ENCODE measurements at places on chromosomes 4 and X.

DNA sequence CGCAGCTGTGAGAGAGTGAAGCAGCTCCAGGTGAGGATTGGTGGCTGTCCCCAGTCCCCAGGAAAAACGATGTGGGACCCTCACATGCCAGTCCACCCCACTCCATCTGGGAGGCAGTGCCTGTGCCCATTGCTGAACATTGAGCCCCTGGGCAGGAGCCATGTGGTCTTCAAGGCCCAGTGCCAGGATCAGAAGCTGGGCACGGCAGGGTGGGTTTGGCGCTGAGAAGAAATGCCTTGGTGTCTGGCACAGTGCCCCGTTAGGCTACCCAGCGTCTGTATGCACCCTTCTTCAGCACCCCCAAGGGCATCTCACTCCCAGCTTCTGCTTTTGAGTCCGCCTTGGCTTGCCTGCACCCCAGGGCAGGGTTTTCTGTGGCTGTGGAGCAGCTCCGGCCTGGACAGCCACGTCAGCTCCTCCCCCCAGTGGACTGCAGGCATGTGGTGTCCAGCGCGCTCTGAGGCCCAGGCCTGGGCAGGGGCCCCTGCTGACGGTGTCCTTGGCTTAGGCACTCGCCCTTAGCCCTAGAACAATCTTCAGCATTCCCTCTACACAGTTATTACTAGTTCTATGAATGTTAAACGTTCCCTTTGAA lies 28.6 kb downstream of the RGS12 start:
- DNase-seq = no peak

DNA sequence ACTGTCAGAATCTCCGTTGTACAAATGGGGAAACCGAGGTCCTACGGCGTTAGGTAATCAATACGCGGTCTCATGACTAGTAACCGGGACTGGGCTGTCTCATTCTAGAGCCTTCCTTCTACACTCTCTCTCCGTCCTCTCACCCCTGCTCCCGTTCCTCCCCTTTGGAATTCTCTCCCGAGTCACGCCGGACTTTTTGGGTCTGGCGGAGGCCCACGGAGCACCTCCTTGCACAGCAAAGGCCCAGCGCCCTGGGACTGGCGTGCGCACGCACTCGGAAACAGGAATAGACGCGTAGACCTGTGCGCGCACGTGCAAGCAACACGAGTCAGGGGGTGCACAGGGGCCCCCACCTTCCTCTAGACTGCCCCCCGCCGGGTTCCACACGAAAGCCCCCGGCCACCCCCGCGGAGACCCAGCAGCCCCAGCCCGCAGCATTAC lies 361 bp downstream of the QDPR start:
- peak; percentile 59 for DNase-seq

- DNase-seq = no peak
Observed at GRCh38 chr4:185004562-185005218, 13.6 kb upstream of the HELT start.

DNA sequence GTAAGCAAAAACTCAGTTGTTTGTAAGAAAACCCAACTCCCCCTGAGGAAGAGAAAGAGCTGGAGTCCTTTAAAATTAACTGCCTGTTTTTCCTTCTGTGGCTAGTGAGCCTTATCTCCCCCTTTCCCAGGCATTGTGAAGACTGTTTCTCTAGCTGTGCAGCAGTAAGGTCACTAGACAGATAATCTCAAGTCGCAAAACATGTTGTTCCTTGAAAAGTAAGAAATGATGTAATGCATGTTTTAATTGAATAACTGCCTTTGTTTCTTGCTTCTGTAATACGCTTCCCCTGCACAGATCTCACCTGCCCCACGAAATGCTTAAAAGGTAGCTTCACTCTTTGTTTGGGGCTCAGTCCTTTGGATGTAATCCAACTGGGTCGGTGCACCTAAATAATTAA lies 5.8 kb upstream of the GAGE12J start:
- no peak for DNase-seq
